ENCODE measurements at places on chromosomes 7 and 10.

DNA sequence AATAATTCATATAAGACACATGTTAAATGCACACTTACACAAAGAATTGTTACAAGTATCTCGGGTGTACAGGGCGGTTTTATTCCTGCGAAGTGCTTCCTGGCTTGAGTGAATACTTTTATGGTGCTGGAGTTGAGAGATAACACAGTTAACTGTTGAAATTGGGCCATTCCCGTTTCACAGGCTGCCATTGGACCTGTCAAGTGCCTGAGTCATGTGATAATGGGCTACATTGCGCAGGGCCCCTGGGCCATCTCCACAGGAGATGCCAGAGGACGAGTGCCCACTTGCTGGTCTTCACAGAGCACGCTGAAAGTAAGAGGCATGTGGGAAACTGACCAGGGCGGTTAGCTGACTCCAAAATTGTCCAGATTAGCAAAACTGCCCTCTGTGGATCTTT is 4.8 kb downstream of the FBH1 start:
- no peak for DNase-seq

DNA sequence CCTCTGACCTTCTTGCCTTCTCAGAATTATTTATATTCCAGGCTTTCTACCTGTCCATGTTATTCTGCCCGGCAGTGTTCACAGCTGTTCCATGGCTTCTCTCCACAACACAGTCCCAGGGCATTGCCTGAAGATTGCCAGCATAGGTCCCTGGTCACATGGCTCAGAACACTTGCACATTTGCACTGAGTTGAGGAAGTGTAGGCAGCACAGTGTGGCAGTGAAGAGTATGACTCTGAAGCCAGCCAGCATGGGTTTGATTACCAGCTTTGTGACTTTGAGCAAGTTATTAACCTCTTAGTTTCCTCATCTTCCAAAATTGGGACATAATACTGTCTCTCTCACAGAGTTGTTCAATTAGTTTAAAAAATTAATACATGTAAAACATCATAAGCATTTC is 73.2 kb upstream of the NEUROD6 start:
- DNase-seq = no peak

GRCh38 chr7:5597772-5598171 is 174.1 kb upstream of the TNRC18 start:
- no peak for DNase-seq

DNA sequence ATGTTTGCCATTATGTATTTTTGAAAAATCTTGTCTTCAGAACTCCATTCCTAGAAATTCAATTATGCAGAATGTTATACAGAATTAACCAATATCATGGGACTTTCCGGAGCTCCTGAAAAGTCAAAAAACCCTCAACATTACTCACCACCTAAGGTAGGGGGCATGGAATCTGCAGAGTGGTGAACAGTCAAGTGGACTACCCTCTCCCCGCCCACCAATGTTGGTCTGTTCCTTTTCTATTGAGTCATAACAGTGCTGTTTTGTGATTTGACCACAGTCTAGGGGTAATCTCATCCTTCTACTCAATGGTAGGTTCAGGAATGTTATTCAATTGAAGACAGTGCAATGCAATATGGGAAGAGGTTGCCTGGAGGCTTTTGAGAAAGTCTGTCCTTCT is 130.5 kb upstream of the HABP2 start:
- no peak for DNase-seq

GRCh38 chr10:4333459-4333894 is 492.5 kb upstream of the AKR1E2 start:
- DNase-seq = no peak

GRCh38 chr10:538895-539294 is 150.6 kb downstream of the DIP2C start:
- DNase-seq = no peak

DNA sequence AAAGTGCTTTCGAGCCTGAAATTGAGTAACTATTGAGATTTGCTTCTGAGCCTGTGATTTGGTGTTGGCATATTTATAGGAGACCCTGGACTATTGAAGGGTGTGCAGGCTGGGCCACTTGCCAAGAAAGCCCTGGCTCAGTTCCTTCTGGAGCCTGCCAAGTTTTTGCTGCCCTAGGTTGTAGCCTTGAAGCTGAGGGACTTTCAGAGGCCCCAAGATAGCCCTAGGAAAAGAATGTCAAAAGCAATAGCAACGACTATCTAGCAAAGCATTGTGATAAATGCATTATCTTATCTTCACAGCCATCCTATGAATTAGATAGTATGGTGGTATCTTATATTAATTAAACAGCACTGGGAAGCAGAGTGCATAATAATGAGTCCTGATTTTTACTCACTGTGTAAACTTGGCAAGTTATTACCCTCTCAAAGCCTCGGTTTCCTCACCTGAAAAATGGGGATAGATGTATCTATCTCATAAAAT is 473.7 kb upstream of the PODXL start:
- DNase-seq = no peak

DNA sequence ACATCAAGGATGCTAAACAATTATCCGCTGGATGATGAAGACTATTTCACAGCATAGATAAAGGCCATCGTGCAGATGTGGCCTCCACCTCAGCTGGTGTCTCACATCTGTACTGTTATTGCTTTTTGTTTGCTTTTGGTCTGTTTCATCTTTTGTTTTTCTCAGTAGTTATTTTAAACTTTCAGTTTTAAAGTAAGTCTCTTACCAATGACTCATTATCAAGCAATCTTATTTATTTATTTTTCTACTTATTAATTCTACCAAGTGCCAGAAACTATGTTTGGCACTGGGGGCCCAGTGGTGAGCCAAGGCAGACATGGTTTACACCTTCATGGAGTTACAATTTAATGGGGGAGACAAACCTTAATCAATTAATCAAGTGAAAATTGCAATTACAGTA is 250.9 kb upstream of the TMEM72 start:
- no peak for DNase-seq

DNA sequence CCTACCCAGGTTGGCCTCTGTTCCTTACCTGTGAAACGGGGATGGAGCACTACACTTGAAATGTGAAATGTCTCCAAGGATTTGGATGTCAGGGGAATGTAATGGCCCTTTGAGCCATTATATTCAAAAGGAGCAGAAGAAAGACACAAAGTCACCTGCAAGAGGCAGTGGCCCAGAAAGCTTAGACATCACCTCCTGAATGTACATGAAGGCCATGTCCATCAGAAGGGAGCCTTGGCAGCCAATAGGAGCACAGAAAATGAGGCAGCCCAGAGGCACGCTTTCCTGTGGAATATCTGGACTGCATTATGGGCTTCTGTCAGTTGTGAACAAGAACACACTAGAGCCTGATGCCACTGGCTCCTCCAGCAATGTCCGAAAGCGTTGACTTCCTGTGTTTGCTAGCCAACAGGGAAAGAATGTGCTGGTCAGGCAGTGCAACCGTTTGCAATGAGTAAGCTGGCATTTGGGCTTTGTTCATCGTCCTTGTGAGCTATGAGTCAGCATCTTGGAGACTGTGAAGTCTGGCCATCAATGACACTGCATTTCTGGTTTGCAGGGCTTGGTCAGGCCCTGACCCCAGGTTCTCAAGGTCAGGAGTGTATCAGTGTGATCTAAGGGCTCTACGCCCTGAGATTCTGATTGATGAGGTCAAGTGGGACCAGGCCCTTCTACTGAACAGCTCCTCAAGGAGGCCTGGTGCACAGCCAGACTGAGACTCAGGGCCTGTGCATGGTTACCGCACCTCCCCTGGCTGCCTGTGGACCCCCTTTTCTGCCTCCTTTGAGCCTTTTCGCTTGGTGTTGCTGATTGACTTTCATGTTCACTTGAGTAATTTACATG is 222.4 kb downstream of the RPS24 start:
- no peak for DNase-seq

GRCh38 chr7:152527610-152528032 is 91.8 kb upstream of the KMT2C start:
- DNase-seq = no peak

GRCh38 chr7:69782917-69783684 is 184.8 kb downstream of the AUTS2 start:
- DNase-seq = no peak

DNA sequence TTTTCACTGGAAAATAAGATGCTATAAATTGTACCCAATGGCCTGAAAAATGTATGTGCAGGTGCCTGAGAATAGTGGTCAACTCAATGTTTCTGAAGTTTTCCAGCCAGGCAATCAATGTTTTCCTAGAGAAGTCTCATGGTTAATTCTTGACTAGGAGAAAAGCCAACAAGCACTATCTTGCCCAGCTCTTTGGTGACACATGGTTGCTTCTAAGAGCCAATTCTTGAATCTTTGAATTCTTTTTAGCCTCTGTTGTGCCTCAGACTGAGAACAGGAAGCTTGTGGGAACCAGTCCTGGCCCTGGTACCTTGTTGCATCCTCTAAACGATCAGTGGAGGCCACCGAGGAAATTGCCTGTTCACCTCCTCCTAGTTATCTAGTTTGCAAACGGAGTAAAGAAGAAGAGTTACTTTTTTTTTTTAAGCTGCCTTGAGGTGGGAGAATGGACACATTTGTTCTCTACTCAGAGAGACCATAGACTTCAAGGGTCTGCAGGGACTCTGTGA is 144.0 kb upstream of the MKLN1 start:
- no peak for DNase-seq

GRCh38 chr7:155466814-155467733 is 9.1 kb downstream of the EN2 start:
- DNase-seq = no peak

DNA sequence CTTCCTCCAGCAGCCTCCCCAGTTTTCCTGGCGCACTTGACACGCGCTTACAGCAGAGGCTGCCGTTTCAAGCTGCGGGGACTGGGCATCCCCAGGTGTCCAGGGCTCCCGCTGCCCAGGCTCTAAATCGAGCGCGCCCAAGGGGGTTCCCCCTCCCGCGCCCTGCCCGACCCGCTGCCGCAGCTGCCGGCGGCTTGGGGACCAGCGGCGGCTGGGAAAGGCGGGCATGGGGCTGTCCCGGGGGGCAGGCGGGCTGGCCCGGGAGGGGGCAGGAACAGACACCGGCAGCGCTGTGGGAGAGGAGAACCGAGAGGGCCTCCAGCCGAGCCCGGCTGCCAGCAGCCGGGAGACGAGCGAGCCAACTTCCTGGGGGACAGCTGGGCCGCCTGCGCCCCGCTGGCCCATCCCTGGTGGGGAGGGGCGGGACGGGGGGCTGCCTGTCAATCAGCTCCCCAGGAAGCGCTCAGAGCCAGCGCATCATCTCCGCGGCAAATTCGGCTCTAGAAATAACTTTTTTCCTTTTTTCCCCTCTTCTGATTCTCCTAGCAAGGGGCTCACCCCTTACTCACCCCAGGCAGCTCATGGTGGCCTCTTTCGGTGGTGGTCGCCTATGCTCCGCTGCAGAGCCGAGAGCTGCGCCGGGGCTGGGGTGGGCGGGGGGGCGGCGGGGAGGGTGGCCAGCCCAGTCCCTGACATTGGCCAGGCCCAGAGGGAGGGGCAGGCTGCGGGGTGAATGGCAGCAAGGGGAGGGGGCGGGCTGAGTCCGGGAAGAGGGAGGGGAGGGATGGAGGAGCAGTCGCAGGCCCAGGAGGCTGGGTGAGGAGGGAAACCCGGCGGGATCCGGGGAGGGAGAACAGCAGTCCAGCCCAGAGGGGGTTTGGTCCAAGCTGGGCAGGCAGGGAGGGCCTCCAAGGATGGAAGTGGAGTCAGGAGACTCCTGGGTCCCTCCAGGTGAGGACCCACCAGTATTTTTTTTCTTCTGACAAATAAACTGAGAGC is 14.7 kb downstream of the GRID2IP start:
- DNase-seq = no peak

- DNase-seq = no peak
Measured at GRCh38 chr10:73837072-73837471, 25.7 kb upstream of the NDST2 start.

DNA sequence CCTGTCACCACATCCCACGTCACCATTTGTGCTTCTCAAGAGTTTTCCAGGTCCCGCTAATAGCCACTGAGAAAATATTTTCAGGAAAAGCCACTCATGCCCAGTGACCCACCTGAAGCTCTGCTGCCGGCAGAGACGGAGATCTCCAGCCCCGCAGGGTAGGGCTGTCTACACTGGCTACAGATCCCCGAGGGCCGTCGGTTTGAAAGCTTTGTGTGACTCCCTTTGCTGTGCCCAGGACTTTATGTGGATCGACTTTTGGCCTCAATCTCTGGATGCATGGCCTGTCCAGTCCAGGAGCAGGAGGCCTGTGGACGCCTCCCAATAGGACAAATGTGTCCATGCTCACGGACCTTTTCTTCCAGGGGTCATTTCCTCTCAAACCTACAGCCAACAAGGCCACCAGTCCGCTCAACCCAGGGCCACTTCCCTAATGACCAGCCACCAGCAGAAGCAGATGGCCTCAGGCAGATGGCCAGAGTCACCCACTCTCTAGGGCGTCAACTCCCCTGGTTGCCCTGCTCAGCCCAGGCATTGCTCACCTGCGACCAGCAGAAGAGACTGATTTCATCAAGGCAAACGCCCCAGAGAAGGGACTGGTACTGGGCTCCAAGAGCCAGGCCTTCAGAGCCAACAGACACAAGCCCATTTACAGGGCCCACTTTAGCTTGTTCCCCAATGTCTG is 76.4 kb downstream of the OAT start:
- DNase-seq = no peak

DNA sequence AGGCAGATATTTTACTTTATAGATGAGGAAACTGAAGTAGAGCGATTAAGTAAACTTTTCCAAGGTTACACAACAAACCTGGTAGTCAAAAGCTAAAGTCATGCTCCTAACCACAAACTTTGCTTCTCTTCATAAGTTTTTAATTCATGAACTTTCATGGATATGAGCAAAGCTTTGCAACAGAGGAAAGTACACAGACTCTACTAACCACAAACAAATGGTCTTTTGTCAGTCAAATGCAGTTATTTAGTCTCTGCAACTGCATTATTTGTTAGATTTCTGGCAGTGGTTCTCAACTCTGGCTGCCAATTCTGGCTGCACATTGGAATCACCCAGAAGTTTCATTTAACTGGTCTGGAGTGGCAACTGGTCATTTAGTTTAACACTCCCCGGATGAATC is 140.6 kb upstream of the TMEM168 start:
- no peak for DNase-seq

- no peak for DNase-seq
Measured at GRCh38 chr7:132406039-132406438, 170.2 kb downstream of the PLXNA4 start.

DNA sequence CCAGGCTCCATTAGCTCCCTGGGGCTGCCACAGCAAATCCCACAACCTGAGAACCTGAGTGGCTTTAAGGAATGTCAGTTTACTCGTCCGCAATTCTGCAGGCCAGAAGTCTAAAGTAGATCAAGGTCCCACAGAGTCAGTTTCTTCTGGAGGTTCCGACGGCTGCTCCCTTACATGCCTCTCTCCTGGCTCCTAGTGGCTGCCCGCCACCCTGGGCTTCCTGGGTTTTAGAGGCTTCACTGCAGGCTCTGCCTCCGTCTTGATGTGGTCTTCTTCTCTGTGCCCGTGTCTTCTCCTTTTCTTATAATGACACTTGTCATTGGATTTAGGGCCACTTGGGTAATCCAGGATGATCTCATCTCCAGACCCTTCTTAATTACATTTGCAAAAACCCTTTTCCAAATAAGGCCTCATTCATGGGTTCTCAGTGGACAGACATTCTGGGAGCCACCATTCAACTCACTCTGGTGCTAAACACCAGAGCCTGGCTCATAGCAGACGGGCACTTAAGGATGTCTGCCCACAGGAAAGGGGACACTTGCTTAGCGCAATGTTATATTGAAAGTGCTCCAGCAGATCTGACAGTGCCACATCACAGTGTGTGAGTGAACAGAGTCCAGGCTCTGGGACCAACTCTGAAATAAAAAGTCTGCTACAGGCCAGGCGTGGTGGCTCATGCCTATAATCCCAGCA is 77.6 kb downstream of the VWC2 start:
- DNase-seq = no peak

All from activated gamma-delta T cell treated with anti-CD3 and anti-CD28 coated beads, Interleukin-2, amount 50 U/mL, for 16 hours (primary cell).